ENCODE measurements at places on chromosomes 4 and X. TPM values are rescaled to one million over a fixed set of nuclear protein-coding genes. Genes with fewer than 3 reads are reported as not detected.

GRCh38 chr4:129113434-129113833, 17.5 kb downstream of the C4orf33 start:
- H3K4me3 ChIP-seq = no peak overlapping the region
- H3K27me3 ChIP-seq = no peaks in the 10 kb centered on the region
- DNase-seq = no peak
- H3K4me1 ChIP-seq = no peaks in the 10 kb centered on the region
- H3K27ac ChIP-seq = no peak overlapping the region

DNA sequence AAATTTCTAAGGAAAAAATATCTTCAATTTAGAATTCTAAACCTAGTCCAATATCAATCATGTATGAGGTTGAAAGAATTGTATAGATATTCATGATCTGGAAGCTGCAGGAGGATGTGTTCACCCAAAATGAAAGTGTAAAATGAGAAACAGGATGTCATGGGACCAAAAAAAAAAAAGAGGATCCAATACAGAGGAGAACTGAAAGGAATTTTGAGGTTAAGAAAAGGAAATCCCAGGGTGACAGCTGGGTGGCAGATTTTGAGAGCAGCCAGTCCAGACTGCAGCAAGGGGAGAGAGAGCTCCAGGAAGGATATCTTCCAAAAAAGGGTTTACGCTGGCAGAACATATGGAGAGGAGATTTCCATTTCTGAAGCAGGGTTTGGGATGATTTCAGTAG, 38.9 kb downstream of the TLR10 start:
- no peaks in the 10 kb centered on the region for H3K36me3 ChIP-seq
- no peak overlapping the region for H3K4me3 ChIP-seq
- H3K27me3 ChIP-seq = no peaks in the 10 kb centered on the region

AGA gene
- total RNA-seq = 7.2 TPM

DNA sequence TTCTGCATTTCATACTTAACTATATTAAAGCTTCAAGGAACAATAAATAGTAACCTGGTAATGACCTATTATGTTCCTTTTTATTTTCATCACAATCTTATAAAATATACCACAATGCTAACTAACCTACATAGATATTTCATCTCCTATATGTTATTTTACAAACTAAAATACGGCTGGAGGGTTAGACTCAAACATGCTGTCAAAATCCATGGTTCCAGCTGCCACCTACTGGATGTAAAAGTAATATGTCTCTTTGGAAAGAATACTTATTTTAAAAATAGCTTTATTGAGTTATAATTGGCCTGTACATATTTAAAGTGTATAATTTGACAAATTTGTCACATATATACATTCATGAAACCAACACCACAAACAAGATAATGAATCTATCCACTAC, 15.0 kb downstream of the RGN start:
- H3K4me3 ChIP-seq = no peak overlapping the region
- no peaks in the 10 kb centered on the region for H3K36me3 ChIP-seq
- H3K4me1 ChIP-seq = no peaks in the 10 kb centered on the region

DNA sequence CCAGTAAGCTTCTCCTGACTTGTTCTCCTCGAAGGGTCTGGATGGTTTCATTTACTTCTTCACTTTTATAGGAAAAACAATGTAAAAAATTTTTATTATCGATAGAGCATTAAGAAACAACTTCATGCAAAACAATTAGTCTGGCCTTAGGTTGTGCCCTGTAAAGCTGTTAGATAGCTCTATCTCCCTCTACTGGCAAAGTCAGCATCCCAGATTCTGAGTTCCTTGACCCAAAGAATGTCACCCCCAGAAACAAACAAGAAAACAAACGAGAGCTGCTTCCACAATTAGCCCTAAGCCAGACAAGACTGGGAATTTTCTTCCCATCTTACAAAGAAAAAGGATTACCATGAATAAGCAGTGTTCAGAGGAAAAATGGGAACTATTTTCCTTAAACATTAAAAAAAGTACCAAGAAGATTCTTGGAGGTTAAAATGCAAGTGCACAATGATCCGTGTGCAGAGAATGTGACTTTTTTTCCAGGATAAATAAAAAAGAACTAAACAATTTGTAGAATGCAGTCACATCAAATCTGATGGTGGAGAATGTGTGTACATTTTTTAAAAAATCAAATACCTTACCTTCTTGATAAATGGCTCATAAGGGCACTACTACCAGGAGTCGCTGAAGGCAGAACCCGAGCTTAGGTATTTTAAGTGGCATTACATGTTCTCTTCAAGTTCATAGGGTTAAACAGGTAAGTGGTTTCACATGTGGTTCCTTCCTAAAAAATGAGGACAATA, 293.2 kb downstream of the FBXO8 start:
- peak; percentile 77 for DNase-seq
- H3K4me3 ChIP-seq = no peak overlapping the region
- H3K27me3 ChIP-seq = no peaks in the 10 kb centered on the region
- peaks cover 30% of the 10 kb centered on the region for H3K4me1 ChIP-seq
- H3K36me3 ChIP-seq = no peaks in the 10 kb centered on the region
- H3K27ac ChIP-seq = peak overlapping the region; percentile 92

TSPAN7 gene
- 23.1 TPM for total RNA-seq

DNA sequence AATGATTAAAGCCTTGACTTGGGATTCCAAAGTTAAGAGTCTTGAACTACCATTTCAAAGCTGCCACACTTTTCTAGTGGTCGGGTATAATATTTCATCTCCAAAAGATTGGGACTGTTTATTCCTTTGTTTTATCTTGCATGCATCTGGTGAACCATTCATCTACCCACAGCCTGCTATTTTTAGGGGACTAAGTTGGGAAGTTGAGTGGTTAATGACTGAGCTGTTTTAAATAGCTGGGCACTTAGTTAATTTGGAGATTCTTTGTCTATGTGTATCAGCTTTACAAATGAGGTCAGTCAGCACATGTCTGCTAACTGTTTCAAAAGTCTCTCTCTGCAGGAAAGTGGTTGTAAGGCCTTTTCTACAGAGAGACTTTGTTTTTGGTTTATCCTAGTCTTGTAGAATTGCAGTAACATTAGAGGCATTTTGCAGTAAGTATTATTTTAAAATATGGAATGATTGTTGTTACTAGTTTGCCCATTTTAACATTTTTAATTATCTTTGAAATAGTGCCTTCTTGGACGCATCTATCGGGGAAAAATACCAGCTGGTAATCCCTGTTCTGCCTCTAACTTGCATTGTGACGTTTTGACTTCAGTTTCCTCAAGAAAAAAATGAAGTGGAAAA, 8.2 kb downstream of the BMP2K start:
- H3K36me3 ChIP-seq = no peaks in the 10 kb centered on the region
- peak; percentile 42 for DNase-seq
- H3K4me3 ChIP-seq = no peak overlapping the region

- no peak overlapping the region for H3K4me3 ChIP-seq
- no peak overlapping the region for H3K27ac ChIP-seq
- DNase-seq = no peak
- H3K36me3 ChIP-seq = no peaks in the 10 kb centered on the region
- H3K4me1 ChIP-seq = peaks cover 12% of the 10 kb centered on the region
- H3K27me3 ChIP-seq = no peaks in the 10 kb centered on the region
Measured at GRCh38 chrX:43552703-43553102, 103.4 kb upstream of the MAOA start.

DNA sequence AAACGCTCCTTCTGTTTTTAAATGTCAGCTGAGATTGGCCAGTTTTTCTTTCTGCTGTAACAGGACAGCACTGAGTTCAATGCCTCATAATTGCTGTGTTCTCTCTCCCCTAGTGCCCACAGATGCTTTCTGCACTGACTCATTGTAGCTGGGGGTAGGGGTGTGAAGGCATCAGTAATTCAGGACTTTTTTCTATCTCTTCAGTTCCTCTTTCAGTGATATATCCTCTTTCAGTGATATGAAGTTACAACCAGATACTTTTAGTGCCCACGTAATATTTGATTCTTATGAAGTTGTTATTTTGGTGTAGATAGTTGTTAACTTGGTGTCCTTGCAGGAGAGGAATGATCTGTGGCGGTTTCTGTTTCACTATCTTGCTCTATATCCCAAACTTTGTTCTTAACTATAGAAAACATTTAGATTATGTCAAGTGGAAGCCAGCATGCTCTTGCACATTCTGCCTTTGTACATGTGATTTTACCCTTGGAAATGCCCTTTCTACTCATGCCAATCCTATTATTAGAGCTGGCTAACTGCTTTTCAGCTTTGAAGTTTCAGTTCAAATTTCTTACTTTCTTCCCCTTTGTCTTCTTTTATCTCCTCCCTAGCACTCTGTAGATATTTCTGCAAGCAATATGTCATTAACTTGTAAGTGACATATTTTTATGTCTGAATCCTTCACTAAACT, 1258.4 kb downstream of the FAM133A start:
- no peaks in the 10 kb centered on the region for H3K27me3 ChIP-seq
- no peak for DNase-seq
- H3K27ac ChIP-seq = peak overlapping the region; percentile 15
- H3K4me3 ChIP-seq = no peak overlapping the region

TDO2 gene
- 0.57 TPM for total RNA-seq

MAP7D2 gene
- 0.04 TPM for total RNA-seq

GRCh38 chr4:168357941-168358340, 39.4 kb upstream of the DDX60 start:
- no peak overlapping the region for H3K4me3 ChIP-seq
- H3K36me3 ChIP-seq = no peaks in the 10 kb centered on the region
- DNase-seq = no peak
- no peaks in the 10 kb centered on the region for H3K4me1 ChIP-seq
- no peaks in the 10 kb centered on the region for H3K27me3 ChIP-seq
- H3K27ac ChIP-seq = no peak overlapping the region

IL3RA gene
- total RNA-seq = 0.11 TPM

- DNase-seq = no peak
- H3K4me3 ChIP-seq = no peak overlapping the region
- no peaks in the 10 kb centered on the region for H3K36me3 ChIP-seq
- H3K27ac ChIP-seq = no peak overlapping the region
- H3K4me1 ChIP-seq = peaks cover 5% of the 10 kb centered on the region
Measured at GRCh38 chr4:68738036-68738435, 67.6 kb upstream of the UGT2B15 start.

DNA sequence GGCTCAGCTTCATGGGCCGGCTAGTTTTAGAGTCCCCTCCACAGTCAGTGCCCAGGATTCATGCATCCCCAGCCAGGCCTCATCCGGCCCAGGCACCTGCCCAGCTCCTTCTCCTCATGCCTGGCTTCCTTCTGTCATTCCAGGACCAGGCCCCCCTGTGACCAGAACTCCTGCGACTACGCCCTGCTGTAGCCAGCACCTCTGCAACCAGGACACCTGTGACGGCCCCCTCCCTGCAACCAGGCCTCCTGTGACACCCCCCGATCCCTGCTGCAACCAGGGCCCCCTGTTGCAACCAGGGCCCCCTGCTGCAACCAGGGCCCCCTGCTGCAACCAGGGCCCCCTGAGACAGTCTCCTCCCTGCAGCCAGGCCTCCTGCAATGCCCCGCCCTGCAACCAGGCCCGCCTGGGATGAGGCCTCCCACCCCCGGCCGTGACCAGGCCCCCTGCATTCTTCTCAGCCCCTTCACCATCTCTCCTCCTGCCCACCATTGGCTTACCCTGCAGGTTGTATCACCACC, 46.8 kb downstream of the HTRA3 start:
- H3K4me3 ChIP-seq = no peak overlapping the region
- no peaks in the 10 kb centered on the region for H3K27me3 ChIP-seq
- H3K4me1 ChIP-seq = peaks cover 25% of the 10 kb centered on the region
- no peaks in the 10 kb centered on the region for H3K36me3 ChIP-seq
- no peak for DNase-seq

DNA sequence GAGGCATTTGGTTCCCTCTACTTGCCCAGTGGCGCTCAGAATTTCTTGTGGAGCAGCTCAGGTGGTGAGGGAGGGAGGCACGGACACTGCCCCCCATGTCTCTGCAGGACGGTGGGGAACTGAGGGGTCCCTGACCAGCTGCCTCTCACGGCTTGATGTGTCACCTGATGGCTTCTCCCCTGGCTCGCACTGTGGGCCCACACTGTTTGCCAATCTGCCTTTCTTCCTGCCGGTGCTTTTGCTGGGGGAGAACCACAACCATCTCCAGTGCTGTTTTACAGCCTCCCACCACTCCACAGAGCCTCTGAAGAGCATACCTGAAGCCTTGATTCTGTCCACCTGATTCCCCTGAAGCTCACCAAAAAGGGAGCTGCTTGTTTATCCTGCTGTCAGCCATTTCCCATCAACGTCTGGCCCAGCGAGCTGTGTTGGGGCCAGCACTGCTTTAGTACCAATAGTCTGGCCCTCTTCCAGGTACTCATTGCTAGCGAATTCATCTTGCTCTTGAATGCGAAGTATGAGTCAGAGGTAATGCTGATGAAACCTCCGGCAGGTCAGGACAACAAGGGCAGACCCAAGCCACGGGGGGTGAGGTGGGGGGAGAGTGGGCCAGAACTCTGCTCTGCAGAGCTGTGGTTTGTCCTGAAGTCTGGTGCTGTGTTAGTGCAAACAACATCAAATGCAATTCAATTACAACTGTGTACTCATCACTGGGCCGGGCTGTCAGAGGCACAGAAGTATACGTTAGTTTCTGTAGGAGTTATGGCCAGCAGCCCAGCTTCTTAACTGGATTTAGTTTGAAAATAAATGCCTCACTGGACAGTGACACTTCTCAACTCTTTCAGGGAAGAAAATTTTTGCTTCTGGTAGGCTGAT, 208.3 kb upstream of the JADE1 start:
- no peak overlapping the region for H3K4me3 ChIP-seq
- H3K4me1 ChIP-seq = no peaks in the 10 kb centered on the region
- H3K36me3 ChIP-seq = no peaks in the 10 kb centered on the region
- DNase-seq = peak; percentile 99

DNA sequence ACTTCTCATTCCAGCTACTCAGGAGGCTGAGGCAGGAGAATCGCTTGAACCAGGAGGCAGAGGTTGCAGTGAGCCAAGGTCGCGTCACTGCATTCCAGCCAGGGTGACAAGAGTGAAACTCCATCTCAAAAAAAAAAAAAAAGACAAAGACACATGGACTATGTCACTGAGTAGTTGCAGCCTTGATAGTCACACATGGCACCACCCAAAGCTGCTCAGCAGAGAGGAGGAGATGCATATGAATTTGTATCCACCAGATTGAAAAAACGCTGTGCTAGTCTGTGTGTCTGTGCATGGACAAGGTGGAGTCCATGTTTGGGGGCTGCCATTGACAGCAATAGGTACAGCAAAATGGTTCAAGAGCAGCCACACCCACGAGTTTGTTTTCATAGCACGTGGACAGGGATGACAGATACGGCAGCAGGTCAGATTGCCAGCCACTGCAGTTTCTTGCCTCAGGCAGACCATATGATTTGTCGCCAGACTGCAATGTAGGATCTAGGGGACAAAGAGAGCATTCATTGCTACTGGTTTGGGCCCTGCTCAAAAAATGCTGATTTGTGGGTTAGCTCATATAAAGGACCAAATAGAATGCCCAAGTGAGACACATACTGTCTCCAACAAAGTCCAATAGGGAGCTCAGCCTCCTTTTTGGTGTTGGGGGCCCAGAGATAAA, 89.9 kb downstream of the CEP135 start:
- H3K27ac ChIP-seq = no peak overlapping the region
- H3K4me1 ChIP-seq = no peaks in the 10 kb centered on the region
- H3K27me3 ChIP-seq = no peaks in the 10 kb centered on the region
- H3K36me3 ChIP-seq = no peaks in the 10 kb centered on the region
